ENCODE measurements at places on chromosomes 12 and 14.

DNA sequence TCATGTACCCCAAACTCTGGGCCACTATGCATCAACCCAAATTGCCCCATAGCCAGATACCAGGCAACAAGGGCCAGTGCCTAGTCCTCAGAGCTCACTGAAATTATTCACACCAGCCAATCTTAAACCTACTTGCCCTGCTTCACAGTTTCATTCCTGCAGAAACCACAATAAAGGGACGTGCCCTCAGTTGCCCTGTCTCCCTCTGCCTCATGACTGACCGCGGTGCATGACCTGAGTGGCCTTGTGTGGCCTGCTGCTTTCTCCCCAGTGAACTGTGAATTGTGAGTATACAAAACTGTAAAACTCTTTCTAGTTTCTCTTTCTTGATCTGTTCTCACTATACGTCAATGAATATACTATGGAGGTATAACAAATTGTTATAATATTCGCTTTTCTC is 490.9 kb upstream of the MIS18BP1 start:
- DNase-seq: no peak

- DNase-seq: no peak
These were observed 250.9 kb downstream of the PDZRN4 start for GRCh38 chr12:41438854-41439541.

- DNase-seq: no peak
These were observed 1.3 kb downstream of the FGD6 start for GRCh38 chr12:95215949-95216348.

GRCh38 chr14:105519946-105520698 is 6.3 kb upstream of the TMEM121 start:
- DNase-seq: no peak

- no peak for DNase-seq
These were observed 22.2 kb upstream of the PRMT8 start for GRCh38 chr12:3468836-3469235.

GRCh38 chr12:1523046-1523445 is 71.3 kb downstream of the FBXL14 start:
- no peak for DNase-seq

GRCh38 chr12:16685107-16685506 is 79.1 kb upstream of the LMO3 start:
- DNase-seq: no peak

DNA sequence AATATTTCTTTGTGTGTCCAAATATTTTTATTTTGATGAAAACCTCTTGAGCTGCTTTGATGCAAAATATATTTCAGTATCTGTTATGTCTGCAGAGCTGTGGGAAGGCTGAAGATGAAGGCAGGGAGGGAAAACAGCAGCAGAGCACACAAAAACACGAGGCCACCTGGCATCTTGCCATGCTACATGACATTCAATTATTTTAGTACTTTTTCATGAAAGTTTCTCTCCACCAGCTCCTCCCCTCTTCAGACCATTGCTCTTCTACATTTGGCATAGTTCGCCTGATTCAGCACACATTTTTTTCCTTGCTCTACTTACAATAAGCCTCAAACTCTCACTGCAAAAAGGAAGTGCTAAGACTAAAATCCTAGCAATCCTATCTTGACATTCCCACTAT is 4.6 kb upstream of the ALX1 start:
- DNase-seq: no peak

DNA sequence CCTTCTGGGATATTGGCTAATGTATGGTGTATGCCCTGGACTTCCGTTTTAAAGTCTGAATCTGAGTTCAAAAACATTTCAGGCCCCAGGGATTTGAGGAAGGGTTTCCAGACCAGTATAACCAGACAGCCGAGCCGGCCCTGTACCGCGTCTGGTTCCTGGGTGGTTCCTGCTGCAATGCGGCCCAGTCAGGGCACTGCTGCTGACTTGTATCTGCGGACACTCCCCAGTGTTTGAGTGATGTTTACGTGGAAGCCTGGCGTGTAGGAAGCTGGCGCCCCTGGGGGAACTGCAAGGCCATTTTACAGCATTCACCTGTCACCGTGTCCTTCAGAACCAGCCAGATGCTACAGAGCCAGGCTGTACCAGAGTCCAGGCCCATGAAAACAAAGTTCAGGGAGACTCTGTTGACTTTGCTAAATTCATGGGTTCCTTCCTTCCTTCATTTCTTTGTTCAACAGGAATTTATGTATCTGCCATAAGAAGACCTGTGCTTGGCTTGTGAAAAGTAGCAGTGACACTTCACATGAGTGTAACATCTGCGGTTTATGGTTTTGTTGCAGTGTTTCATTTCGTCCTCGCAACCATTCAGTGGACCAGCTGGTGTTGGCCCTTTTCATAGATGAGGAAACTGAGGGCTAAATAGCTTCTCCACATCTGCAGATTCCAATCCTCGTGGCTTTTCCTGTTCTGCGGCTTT is 16.8 kb downstream of the EML1 start:
- DNase-seq: no peak
